GM13977 (cell line): ENCODE measurements at places on chromosomes 12 and 14.

GRCh38 chr12:97336900-97337751 lies 125.5 kb upstream of the RMST start:
- DNase-seq, result peak; percentile 20

DNA sequence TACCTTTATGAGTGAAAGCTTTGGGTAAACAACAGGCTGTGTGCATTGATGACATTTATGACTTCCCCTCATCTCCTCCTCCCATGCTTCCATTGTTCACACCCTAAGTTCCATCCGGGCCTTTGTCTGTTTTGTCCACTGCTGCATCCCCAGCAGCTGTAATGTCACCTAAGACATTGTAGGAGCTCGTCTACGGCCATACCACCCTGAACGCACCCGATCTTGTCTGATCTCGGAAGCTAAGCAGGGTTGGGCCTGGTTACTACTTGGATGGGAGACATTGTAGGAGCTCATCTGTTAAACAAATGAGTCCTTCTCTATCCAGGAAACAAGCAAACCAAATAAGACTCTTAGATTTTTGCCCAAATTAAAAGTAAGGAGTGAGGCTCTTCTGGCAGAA lies 40.4 kb upstream of the SYCP3 start:
- DNase-seq, result no peak

DNA sequence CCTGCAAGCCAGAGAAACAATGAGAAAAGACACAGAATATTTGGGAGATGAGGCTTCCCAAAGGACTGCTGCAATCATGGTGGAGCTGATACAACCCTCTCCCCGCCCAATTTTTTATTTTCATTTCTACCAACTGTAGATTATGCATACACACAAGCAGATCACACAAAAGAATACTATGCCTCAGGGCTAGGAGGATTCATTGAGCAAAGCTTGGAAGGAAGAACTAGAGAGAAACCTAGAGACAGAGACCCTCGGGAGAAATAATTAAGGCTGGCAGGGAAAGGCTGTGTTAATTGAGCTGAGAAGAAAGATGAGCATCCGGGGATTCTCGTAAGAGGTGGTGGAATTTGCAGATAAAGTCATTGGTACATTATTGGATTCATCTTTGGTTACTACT lies 9.9 kb upstream of the WNT5B start:
- no peak for DNase-seq

- no peak for DNase-seq
Measured at GRCh38 chr12:68501226-68501625, 109.5 kb upstream of the RAP1B start.

DNA sequence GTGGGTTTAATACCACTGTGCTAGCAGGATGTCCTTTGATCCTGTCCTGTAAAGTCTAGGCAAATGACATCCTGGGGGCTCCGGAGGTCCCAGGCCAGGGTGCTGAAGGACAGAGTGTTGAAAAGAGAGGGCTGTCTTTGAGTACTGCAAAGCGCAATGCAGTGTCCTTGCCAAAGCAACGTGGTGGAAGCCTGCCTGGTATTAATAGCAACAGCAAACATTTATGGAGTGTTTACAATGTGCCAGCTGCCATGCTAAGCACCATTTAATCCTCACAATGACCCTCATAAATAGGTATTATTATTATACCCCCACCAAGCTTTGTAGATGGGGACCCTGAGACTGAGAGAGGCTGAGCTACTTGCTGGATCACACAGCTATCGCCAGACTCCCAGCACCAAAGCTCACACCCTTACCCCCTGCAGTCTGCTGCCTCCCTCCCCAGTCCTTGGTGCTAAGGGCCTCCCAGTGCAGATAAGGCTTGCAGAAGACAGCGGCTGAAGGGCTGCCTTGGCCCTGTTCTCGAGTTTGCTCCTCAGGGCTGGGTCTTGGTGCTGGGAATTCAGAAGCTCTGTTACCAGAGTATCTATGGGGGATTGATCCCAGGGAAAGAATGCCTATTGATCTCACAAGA lies 427.7 kb downstream of the FUT8 start:
- DNase-seq, result no peak

- peak; percentile 53 for DNase-seq
Measured at GRCh38 chr12:101414533-101415119, 7.1 kb upstream of the ARL1 start.

DNA sequence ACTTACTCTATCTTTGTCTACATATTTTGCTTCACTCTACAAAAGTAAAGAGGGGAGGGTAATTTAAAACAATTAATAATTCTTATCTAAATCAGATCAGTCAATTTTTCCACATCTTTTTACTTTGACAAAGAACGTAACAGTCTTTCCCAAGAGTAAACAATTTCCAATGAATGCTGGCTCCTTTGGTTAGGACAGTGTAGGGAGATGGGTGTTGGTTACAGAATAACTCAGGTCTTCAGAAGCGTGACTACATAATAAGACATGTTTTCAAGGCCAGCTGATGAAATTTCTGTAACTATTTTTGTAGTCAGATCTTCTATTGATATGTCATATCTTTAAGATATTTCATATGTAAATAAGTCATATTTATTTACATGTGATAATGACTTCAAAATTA lies 183.0 kb upstream of the CAND1 start:
- DNase-seq, result no peak

DNA sequence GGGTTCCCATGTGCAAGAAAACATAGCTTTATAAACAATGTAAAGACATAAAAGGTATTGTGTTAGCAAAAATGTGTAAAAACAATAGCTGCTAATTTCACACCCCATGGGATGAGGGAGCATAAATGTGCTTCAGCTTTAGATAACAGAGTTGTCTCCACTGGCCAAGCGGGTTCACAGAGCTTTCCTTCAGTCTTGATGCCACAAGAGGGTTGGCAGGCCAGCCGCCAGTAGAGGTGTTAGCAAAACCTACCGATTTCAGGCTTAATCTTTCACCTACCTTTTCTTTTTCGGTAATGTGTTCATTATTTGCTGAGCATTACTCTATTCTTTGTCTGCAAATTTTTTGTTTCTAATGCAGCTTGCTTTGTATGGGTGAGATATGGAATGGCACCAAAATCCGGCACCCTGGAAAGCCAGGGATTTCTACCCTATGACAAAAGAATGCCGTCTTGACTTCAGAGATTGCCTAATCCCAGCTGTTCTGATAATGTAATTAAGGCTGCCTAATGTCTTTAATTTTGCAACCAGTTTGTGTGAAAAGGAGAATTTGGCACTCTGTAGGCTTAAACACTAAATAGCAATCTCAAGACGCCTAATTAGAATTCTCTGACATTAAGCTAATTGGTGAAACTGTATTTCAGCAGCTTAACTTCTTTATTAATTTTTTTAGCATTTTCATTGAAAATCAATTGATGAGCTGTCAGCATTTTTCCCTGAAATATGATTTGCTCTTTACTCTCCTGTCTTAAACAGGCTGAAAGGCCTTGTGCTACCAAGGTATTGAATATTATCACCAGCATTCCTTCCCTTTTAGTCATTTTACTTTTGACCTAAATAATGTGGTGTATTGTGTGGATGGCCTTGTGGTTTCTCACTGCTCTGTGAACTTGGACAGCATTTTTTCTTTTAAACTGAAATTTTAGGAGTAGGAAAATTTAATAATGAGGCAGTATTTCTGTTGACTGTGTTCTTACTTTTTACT lies 60.7 kb downstream of the POLR3B start:
- no peak for DNase-seq

GRCh38 chr12:110355073-110355472 lies 48.4 kb downstream of the ANAPC7 start:
- DNase-seq, result peak; percentile 49

DNA sequence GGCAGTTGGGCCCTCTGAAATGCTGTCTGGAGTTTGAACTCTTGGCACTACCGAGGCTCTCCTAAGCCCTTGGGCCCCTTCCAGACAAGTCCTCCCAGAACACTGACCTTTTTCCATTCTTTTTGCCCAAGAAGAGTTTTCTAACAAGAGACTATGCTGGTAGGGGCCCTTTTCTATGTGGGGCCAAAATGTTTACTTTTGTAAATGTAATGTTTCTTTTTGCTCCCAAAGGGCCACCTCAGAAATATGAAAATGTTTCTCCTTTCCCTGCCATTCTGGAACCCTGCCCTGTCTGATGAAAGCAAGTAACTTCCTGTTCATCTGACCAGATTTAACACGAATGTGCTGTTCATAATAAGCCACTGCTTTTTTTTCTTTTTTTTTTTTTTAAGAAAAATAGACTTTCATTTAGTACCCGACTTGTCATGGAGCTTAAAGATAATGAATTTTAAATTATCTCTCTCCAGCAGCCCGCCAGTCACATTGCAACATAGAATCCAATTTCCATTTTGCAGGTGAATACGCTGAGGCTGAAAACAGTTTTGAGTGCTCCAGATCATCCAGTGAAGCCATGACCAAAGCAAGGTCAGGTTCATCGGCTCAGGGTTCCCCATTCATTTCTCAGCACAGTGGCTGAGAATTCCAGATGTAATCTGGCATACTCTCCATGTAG lies 169.9 kb downstream of the DPF3 start:
- DNase-seq, result no peak
